Parietal lobe (tissue), 2 donors: ENCODE measurements at places on chromosomes 5 and 9. TPM values are rescaled to one million over a fixed set of nuclear protein-coding genes. Genes with fewer than 3 reads are reported as not detected.

The PCDHGA11 gene
- total RNA-seq, result 40.4 TPM

The RETREG1 gene
- 67.9 TPM for total RNA-seq

The SLC4A9 gene
- not detected for total RNA-seq

The NDOR1 gene
- total RNA-seq, result 6.9 TPM

The TRPM6 gene
- 2.5 TPM for total RNA-seq
